ENCODE measurements at places on chromosomes 2 and 18. TPM values are rescaled to one million over a fixed set of nuclear protein-coding genes. Genes with fewer than 3 reads are reported as not detected.

KIAA2012 gene
- total RNA-seq = not detected

UGT1A1 gene
- total RNA-seq = not detected

ALLC gene
- total RNA-seq = not detected

ALKAL2 gene
- total RNA-seq = 52.9 TPM

ACADL gene
- total RNA-seq = not detected

CBLN2 gene
- total RNA-seq = not detected

TRABD2A gene
- 0.21 TPM for total RNA-seq

PARD6G gene
- 18.9 TPM for total RNA-seq

CETN1 gene
- total RNA-seq = not detected

DES gene
- not detected for total RNA-seq

RNF125 gene
- total RNA-seq = 0.29 TPM

TUBA4B gene
- total RNA-seq = not detected

ZNF638 gene
- 117 TPM for total RNA-seq

NYAP2 gene
- not detected for total RNA-seq

SP140 gene
- total RNA-seq = 1.0 TPM

GBX2 gene
- total RNA-seq = 60.7 TPM

All from osteocyte (in vitro differentiated cells).